ENCODE measurements at places on chromosomes 6 and 20.
A peak's percentile ranks its signal among the peaks of the same experiment; 100 is the strongest.

GRCh38 chr20:6708010-6708409 is 59.5 kb upstream of the BMP2 start:
- DNase-seq = peak; percentile 26

- DNase-seq = no peak
Measured at GRCh38 chr6:46184114-46184513, 13.3 kb upstream of the ENPP5 start.

GRCh38 chr6:78578430-78578829 is 288.9 kb upstream of the IRAK1BP1 start:
- no peak for DNase-seq

GRCh38 chr6:44251576-44252524 is 4.9 kb downstream of the HSP90AB1 start:
- no peak for DNase-seq

DNA sequence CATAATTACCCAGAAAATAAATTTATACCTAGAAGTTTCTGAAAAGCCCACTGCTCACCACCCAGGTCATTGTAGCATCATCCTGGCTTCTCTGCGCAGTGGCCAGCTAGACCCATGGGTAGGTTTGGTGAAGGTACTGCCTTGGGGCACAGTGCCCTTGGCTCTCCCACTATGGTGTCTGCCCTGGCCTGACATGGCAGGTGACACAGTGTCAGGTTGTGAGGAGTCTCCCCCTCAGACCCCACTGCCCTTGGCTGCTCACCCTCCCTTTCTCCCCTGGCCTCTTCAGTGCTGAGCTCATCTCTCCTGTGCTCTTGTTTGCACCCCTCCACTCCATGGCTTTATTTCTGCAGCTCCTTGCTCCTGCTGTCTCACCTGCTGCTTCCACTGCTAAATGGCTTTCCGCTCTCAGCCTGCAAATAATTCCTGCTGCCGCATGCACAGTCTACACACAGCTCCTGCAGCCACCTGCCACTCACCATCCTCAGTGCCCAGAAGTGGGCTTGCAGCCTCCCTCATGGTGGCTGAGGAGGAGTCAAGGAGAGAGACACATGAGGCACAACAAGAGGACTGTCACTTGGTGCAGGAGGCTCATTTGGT is 313.4 kb upstream of the MOCS1 start:
- DNase-seq = no peak

- no peak for DNase-seq
Measured at GRCh38 chr20:62282877-62283503, 19.8 kb upstream of the ADRM1 start.

DNA sequence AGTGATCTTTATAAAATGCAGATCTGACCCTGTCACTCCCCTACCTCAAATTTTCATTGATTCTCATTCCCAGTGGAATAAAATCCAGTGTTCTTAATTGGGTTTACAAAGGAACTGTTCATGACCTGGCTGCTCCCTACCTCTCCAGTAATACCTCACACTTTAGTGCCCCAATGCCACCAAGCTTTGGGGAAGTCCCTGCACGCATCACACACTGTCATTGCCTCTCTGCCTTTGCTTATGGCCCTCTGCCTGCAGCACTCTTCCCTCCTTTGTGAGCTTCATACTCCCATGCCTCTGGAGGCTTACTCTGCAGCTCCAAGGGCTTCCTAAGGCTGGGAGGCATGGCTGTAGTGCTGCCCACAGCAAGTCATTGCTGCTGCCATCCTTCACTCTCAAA is 57.4 kb downstream of the TMC2 start:
- no peak for DNase-seq

DNA sequence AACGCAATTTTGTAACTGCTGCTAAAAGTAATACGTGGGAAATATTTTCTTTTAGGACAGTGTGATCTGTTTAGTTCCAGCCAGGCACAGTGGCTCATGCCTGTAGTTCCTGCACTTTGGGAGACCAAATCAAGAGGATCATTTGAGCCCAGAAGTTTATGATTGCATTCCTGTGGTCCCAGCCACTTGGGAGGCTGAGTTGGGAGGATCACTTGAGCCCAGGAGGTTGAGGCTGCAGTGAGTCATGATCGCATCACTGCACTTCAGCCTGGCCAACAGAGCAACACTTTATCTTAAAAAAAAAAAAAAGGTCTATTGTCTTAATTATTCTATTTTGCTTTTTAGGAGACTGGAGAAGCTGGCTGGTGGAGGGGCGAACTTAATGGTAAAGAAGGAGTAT is 101.5 kb downstream of the CD2AP start:
- no peak for DNase-seq

GRCh38 chr20:63545814-63546213 is 1.7 kb downstream of the SRMS start:
- no peak for DNase-seq

DNA sequence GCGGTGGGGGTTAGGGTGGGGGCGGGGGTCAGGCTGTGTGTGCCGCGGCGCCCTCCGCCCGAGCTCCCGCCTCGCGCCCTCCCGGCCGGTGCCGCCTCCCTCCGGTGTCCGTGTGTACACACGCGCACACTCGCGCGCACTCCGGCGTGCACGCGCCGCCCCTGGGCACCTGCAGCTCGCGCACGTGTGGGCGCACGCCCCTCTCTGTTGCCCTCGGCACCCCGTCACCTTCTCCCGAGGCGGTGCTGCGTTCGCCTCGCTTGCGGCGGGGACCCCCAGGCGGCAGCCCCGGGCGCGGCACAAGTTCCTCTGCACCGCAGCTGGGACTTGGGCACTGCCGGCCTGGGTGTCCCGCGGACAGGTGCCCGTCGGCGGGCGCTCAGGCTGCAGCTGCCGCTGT is 525 bp downstream of the MACROD2 start:
- no peak for DNase-seq

- no peak for DNase-seq
Measured at GRCh38 chr6:160714731-160715316, 12.8 kb downstream of the PLG start.

GRCh38 chr6:1864496-1864895 is 254.8 kb downstream of the FOXC1 start:
- no peak for DNase-seq

DNA sequence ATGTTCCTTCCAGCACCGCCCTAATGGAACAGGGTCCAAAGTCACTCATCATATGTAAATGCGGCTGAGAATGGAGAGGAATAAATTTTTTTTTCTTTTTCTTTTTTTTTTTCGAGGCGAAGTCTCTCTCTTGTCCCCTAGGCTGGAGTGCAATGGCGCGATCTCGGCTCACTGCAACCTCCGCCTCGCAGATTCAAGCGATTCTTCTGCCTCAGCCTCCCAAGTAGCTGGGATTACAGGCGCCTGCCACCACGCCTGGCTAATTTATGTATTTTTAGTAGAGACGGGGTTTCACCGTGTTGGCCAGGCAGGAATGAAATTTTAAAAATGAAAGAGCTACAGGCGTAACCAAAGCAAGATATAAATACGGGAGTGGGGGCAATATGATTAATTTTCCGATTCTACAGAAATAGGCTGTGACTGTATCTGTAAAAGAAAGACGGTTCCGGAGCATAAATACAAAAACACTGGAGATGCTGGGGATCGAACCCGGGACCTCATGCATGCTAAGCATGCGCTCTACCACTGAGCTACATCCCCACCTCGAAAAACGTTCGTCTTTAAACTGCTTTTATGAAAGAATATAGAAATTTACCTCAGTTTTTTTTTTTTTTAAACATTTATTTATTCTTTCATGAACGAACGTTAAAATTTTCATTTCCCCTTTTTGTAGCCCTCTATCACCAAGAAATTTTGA is 132.2 kb downstream of the GPX5 start:
- no peak for DNase-seq

GRCh38 chr6:39702265-39702664 is 22.9 kb downstream of the KIF6 start:
- no peak for DNase-seq

GRCh38 chr6:129317931-129318820 is 391.8 kb downstream of the ARHGAP18 start:
- no peak for DNase-seq

GRCh38 chr20:1086277-1087213 is 31.9 kb upstream of the PSMF1 start:
- no peak for DNase-seq

GRCh38 chr20:13694420-13695150 is 55.9 kb upstream of the TASP1 start:
- DNase-seq = no peak

DNA sequence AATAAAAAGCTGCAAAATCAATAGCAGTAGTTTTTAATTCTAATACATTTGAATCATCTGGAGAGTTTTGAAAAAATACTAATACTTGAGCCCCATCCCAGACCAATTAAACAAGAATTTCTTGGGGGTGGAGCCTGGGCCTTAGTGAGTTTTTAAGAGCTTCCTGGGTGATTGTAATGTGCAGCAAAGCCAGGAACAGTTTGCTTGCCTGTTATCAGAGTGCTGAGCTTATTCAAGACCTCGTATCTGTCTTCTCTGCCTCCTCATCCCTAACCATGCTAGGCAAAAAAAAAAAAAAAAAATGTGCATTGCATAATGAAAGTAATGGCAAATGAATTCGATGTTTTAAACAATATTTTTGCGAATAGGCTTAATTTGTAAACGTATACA is 36.4 kb upstream of the MYB start:
- no peak for DNase-seq

Data from tibial artery (tissue), 4 donors.